Amniotic epithelial cell (primary cell): ENCODE measurements at places on chromosomes 5 and 9.

GRCh38 chr5:133992429-133993155 lies 12.2 kb downstream of the VDAC1 start:
- DNase-seq: no peak

DNA sequence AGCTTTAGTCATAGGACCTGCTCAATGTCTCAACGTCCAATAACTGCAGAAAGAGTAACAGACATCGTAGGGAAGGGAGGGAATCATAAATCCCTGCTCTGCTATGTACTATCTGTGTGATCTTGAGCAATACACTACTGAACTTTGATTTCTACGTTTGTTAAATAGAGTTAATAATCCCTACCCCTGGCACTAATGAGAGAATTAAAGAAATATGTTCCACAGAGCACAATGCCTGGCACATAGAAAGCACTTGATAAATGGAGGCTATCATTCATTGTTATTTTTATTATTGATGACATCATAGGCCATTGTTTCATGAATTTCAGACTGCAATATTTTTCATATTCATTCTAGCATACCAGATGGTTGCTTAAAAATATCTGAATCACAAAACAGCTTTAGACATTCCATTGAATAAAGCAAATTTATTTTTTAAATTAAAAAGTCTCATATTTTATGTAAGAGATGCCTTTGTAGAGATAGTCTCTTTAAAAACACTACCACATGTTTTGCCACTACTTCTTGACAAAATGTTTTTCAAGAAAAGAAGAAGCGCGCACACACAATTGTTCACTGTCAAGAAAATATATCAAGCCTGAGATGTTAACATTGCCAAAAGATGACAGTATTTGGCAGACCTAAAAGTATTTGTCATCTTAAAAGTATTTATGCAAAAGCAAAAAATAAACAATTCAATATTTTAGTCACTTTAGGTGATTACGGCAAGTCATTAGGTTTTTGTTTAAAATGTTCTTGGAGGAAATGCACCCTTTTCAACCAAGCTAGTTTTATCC lies 108.5 kb downstream of the EBF1 start:
- DNase-seq: no peak

GRCh38 chr9:6034954-6035353 lies 19.5 kb upstream of the RANBP6 start:
- DNase-seq: peak; percentile 18

- DNase-seq: no peak
Observed at GRCh38 chr5:123091298-123092222, 2.5 kb downstream of the PRDM6 start.

DNA sequence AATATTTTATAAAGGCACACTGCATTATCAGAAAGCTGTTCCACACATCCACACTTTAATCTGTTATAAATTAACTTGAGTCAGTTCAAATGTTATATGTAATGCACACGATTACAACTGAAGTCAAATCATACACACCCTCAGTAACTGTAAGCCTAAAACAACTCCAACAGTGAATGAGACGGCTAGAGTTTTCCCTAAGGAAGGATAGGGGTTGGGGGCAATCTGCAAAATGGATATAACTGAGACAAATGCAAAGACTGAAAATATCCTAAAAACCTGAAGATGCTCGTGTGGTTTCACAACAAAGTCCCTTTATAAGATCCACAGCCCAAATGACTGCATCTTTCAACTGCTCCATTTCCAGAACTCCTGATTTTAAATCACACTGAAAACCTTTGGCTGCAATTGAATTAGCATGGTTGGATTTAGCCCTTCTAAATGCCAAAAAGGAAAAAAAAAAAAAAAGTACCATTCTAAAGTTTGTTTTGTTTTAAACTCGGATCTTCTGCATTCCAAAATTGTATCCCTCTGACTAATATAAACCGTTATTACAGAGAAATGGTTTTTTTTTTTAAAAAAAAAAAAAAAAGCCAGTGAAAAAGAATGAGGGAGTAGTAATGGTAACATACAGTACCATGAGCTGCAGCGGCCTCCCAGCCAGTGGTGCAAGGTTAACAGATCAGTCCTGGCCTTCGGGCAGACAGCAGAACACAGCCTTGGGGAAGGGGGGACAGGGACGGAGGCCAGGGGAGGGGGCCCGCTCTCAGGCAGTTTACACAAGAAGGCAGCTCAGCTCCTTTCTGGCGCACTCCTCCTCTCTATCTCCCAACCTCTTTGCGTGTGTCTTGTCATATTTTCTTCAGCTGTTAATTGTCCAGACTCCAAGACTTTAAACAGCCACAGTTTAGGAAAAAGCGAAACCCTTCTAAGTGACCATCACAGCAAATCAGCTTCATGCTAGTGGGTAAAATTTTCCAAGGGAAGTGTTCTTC lies 166.1 kb downstream of the BNC2 start:
- DNase-seq: peak; percentile 92

DNA sequence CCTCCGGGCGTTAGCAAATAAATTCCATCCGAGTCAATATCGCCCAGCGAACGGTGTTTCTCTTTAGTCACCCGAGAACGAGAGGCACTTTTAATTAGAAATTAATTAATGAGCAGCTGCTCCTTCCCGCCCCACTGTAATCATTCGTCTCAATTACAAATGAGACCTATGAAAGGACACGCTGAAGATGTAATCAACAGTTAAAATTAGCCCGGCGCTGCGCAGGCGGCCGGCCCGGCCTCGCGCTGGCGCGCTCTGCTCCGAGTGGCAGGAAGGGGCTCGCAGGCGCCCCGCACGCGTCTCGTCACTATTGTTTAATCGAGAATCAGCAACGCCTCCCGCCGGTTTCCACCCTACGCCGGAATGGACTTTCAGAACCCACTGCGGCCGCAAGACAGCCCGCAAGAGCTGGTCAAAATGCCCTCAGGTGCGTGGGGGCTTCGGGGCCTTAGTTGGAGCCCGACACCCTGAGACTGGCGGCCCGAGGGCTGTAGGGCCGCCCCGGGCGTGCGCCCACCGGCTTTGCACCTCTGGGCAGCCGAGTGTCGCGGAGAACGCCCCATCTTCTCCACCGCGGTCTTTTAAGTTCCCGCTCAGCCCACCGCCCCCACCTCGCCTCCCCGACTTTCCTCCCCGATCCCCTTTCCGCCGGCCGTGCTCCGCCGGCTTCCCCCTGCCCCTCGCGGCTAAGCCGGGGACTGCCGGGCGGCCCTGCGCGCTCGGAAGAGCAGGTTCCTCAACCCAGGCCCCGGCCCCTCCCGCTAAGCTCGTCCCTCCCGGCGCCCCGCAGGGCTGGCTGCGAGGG lies 597 bp upstream of the IRX4 start:
- DNase-seq: no peak

GRCh38 chr5:139278540-139279274 lies 14.8 kb upstream of the MATR3 start:
- no peak for DNase-seq

DNA sequence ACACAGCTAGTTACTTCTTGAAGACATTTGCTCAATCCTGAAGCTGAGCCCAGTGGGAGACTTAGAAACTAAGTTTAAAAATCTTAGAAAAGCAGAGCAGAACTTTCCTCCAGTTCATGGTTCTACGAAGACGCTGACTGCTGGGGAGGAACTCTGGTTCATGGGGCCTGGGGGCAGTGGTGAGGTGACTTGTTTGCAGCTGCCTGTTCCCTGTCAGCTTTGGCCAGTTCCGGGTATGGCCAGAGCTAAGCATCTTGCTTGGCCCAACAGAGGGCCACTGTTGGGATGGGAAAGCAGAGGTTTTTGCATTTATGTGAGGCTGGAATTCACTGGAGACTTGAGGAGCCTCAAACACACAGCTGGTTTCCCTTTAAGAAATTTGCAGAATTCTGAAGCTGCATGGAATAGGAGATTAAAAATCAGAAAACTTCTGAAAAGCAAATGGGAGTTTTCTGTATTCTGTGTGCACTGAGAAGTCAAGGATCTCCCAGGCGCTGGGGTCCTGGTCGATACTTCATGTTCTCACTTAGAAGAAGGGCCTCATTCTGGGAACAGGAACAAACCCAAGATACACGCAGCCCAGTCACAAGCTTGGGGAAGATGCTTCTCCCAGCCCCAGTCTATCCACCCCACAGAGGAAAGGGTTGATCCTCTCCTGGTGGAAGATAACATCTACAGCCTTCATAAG lies 10.6 kb upstream of the HMHB1 start:
- DNase-seq: no peak

DNA sequence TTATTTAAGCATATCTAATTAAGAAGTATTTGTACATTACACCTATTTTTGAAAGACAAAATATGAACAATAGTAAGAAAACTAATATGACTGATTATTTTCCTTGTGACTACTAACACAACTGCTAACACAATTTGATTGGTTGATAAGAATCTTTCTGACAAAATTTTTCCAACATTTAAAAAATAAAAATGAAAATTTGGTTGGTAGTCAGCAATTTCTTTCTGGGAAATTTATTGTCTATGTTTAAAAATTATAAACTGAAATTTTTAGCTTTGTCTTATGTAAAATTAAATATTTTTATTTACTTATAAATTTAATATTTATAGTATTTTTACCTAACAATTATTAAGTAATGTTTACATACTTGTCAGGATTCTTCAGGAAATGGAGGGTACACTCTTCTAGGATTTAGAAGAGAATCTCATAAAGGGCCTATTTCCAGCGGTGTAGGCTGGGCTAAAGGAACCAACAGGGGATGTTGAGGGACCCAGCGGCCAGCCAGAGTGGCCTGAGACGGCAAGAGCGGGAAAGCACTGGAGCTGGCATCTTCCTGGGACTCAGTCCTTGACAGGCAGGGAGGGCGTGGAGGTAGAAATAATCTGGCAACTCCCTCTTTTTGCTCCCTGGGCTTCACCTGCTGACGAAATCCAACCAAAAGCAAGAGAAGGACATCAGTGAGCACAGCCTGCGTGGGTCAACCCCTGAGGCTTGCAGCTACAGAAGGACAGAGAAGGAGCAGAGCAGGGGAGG lies 14.7 kb upstream of the FAM120A start:
- DNase-seq: no peak

DNA sequence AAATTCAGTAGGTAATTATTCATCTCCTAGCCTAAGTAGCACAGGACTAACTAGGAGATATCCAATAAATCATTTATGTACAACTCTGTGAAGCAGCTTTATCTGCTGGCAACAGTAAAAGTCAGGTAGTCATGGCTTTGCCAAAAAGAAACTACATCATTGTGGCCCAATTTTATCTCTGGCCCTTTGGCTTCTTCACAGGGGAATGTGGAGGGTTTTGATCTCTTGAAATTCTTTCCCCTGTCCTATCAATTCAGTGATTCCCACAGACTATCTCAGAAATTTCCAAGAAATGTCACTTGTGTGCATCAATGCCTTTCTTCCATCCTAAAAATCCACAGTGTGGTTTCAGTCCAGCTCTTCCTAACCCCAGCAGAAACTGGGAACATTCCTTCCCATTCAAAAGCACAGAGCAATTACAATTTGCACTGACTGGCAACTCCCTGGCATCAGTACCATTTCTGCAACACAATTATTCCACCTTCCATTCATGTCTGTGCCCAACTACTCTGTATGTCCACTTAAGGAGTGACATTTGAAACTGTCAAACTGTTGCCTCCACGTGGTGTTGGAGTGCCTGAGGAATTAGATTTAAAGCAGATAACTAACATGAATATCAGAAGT lies 6.6 kb downstream of the CDC14B start:
- no peak for DNase-seq

DNA sequence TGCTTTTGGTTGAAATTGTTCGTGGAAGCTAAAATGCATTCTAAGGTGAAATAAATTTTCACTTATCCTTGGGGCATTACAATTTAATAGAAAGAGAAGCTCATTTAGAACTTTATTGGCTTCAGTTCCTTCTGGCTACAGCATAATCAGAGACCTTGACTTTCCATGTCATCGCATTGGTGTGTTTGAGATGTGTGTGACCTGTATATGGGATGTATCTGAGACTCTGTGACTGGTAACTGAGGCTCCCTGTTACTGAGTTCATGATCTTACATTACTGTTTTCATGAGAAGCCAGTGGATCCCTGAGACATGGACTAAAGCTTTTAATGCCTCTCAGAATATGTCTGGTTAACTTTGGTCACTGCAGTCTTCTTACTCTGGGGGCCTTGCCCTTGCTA lies 32.5 kb downstream of the SH3GL2 start:
- DNase-seq: no peak

DNA sequence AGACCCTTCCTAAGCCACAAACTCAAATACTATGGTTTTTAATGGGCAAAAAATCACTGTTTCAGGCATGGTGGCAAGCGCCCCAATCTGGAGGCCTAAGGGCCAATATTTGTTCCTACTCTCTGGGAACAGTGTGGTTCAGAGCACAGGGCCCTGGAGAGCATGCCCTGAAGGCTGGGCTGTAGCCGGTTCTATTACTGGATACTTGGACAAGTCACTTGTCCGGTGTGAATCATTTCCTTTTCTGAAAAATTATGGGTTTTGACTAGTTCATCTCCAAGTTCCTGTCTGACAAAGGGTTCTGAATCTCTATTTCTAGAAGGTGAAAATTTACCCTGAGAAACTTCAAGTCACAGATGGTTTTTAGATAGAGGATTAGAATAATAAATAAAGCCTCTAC lies 75.0 kb downstream of the OTULIN start:
- peak; percentile 19 for DNase-seq

DNA sequence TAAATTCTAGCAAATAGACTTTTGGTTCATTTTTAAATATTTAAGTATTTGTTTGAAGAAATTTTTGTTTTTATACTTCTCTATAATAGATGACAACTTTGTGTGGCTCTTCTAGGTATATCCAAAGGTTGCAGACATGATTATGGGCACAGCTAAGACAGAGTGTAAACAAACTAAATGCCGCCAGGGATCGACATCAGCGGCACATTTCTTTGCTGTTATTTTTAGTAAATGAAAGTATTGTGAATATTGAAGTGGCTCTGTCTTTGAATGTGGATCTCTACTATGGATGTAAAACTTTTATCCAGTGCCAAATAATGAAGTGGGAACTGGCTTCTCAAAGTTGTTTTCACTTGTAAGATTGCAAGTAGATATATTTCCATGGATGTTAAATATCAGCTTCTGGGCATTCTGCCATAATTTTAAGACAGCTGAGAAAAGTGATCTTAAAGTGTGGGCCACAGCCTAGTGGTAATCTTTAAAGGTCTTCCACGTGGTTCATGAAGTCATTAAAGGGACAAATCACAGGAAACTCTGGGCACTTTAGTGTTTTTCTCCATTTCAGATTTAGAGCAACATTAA lies 589.9 kb downstream of the ZNF608 start:
- DNase-seq: peak; percentile 80

GRCh38 chr9:14911046-14911445 lies 818 bp upstream of the FREM1 start:
- DNase-seq: no peak

GRCh38 chr5:73339051-73339575 lies 109.5 kb downstream of the FOXD1 start:
- no peak for DNase-seq

- DNase-seq: peak; percentile 49
Observed at GRCh38 chr5:169147534-169147933, 153.4 kb downstream of the SLIT3 start.

DNA sequence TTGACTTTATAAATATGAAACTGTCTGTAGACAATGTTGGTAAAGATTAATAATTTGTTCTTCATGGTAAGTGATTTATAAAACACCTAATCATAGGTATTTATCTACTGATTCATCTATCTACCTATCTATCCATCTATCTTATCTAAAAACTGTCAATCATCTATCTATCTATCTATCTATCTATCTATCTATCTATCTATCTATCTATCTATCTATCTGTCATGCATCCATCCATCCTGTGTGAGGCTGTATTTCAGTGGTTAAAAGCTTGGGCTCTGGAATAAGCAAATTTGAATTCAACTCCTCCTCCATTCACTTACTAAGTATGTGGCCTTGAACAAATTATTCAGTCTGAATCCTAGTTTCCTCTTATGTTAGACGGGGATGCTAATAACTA lies 161.9 kb upstream of the GNA14 start:
- DNase-seq: no peak

- DNase-seq: peak; percentile 29
Observed at GRCh38 chr9:71766663-71767062, 1.6 kb downstream of the CEMIP2 start.
